ENCODE measurements at places on chromosomes 5 and 9.

- DNase-seq: no peak
These were observed 207.6 kb downstream of the FSTL4 start for GRCh38 chr5:133404724-133405123.

GRCh38 chr9:77969083-77969482 is 62.5 kb downstream of the GNAQ start:
- no peak for DNase-seq

DNA sequence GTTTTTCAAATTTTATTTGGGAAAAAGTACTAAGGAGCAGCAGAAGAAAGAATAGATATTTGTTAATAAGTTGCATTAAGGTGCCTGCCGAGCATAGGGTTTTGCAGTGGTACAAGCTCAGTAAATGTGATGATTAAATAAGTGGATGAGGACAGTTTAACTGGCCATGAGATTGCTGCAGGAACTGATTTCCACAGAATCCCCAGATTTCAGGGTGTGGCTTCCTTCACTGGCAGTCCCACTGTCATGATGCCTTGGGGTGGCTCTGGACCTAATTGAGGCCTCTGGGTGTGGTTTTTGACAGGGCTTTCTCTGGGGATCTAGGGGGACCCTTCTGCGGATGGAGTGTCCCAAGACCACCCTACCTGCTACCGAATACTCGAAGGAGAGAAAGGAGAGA is 1.4 kb downstream of the PHF24 start:
- no peak for DNase-seq

GRCh38 chr9:134858051-134858841 is 22.4 kb upstream of the FCN2 start:
- no peak for DNase-seq

DNA sequence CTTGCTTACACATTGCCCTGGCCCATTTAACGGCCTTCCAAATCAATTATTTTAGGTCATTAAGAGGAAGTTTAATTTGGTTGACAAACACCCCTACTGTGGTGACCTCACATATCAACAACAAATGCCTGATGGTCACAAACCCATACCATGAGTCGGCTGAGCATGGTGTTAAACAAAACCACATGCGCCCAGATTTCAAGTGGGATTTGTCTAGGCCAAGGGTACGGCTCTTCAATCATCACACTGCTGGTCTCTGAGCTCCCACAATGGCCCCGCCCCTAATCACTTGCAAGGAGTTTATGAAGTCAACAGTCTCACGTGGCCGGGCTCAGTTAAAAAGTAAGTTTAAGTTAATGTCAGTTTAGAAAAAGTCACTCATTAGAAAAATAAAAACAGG is 243.8 kb downstream of the CRB2 start:
- no peak for DNase-seq

GRCh38 chr9:117734082-117734481 is 29.9 kb downstream of the TLR4 start:
- DNase-seq: no peak
